ENCODE measurements at places on chromosomes 16 and 17.

GRCh38 chr16:72120026-72120425 lies 26.4 kb downstream of the DHX38 start:
- no peak for DNase-seq

GRCh38 chr17:29524692-29525091 lies 42.1 kb downstream of the ABHD15 start:
- no peak for DNase-seq

DNA sequence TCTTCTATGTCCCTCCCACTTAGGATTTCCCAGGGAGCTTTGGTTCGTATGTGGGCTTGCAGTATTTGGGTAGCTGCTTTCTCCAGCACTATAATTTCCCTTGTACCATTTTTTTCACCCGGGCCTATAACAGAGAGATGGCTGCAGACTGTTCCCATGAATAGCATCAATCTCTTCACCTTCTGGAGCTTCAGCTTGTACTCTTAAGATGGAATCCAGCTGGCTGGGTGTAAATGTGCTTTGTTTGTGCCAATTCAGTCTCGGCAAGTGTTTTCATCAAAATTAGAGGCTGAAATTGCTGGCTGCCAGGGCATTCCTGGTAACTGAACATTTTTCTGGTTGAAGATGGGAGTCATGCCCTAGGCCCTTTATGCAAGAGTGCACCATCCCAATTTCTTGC lies 12.2 kb upstream of the CPD start:
- no peak for DNase-seq

GRCh38 chr17:13931800-13932460 lies 137.4 kb upstream of the COX10 start:
- no peak for DNase-seq

DNA sequence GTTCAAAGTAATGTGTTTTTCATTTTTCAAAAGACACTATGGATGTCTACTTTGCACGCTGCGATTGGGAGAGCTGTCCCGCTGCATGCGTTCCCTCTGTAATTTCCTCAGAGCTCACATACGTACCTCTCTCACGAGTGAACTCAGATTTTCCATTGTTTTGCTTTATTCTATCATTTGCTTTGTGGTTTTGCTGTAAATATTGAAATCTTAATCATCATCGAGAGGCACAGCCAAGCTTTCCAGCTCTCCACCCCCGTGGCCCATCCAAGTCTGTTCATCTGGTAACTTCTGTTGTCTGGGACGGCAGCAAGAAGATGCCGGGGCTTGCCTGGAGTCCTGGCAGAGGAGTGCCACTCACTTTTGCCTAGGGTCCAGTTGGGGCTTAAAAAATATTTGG lies 21.1 kb downstream of the TMC6 start:
- no peak for DNase-seq

DNA sequence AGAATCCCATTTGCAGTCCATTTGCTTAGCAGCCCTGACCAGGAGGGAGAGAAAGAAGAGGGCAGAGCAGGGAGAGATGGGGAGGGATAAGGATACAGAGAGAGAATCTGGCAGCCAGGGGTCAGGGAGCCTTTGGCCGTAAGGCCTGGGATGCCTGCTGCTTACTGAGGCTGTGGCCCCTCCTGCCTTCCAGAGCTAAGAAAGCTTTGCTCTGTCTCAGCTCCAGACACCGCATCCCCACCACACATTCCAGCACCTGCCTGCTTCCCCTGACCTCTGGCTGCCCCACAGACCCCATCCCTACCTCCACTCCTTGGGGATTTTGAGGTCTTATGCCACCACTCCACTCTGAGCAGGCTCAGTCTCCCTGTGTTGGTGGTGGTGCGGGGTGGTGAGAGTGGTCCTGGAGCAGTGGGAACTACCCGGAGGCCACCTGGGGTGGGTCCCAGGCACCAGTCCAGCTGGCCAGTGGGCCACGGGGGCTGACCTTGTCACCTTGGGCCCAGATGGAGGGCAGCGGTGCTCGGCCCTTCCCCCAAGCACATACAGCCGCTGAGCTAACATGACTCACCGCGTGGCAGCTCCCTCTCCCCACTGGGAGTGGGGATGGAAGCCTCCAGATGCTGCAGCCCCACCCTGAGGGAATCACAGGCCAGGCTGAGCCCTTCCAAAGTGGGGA lies 58.3 kb downstream of the RAI1 start:
- DNase-seq, result no peak

DNA sequence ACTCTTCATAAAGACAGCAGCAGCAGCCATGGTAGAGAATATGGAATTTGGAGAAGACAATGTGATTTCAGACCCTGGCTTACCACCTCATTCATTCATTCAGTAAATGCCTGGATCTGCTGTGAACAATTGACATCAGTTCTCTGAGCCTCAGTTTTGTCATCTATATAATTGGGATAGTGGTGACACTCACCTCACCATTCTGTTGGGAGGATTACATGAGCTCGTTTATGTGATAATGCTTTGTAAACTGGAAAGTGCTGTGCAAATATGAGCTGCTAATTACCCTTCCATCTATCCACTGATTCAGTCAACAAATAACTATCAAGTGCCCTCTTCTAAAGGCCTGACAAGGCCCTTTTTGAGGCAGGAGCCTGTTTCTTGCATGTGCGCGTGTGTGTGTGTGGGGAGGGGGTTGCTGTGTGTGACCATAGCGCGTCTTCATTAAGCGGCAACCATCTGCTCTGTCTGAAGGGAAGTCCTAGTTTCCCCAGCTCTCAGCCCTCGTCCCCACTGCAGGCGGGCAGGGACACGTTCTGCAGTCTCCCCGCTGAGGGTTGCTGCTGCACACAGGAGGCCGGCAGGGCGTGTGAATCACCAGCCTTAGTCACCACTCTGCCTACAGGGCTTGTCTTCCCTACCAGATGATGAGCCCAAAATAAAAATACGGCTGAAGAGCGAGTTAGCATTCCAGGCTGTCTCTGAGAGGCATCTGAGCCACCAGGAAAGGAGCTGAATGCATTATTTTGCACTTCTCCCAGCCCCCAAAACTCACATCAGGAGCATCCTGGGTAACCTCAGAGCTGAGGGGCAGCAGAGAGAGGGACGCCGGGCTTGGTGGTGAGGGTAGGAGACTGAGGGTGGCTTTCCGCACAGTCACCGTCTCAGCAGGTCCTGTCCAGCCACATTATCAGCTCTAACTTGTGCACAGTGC lies 19.9 kb downstream of the ARL4D start:
- no peak for DNase-seq

- DNase-seq, result no peak
These were observed 9.1 kb downstream of the RMI2 start for GRCh38 chr16:11354407-11354732.
